Uterus (tissue), 4 donors: ENCODE measurements at places on chromosomes 1 and 21. TPM values are rescaled to one million over a fixed set of nuclear protein-coding genes. Genes with fewer than 3 reads are reported as not detected.

DNA sequence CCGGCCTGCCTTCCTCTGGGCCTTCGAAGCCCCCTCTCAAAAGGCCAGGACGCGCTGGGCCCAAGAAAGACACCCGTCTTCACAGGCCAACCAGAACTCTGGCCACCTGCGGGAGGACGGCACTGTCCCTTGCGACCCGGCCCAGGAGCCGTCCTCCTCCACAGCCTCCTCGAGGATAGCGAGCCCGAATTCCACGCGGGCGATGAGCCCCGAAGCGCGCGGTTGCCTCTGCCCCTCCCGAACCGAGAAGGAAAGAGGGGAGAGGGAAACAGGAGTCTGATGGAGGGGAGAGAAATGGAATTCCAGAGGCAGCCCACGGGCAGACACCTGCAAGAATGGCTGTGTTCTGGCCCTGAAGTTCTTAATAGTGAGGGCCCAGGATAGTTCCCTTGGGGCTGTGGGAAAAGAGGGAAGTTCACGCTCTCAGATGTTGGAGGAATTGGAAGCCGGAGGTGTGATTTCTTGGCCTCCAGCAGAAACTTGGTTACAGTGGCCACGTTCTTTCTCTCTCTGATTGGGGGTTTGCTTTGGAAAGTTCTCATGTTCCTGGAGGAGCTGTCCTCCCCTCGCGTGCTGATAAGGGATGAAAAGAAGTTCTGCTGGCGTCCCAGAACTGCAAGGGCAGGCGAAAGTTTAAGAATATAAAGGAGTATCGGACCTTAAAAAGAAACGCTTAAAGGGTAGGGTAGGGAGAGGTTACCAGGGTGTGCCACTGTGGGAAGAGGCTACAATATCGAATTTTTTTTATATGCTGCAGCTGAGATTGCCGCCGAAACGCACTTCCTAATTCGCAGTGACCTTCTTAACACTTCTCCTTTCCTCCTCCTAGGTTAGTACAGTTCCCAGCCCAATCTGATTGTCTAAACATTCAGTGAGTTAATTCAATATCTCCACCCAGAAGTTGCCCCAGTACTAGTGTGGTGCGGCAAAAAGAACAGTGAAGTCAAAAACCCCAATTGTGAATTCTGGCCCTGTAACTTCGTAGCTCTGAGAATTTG lies 5.8 kb upstream of the SLC44A5 start:
- DNase-seq: no peak

- no peak for DNase-seq
These were observed 52.9 kb upstream of the CITED4 start for GRCh38 chr1:40914927-40915569.

DNA sequence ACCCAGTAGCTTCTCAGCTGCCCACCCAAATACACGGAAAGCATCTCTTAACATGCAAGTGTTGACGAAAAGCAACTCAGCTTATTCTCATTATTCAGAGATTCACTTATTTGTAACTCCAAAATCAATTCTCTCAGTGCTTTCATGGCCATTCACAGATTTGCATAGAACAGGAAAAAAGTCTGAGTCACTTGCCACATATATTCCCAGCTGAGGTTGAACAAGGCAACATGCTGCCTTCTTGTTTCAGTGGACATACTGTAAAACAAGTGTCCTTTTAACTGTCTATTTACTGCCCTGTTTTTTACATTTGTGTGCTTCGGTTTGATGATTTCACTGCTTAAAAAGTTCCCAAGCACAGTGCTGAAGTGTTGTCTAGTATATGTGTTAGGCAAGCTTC lies 273.0 kb downstream of the LTN1 start:
- DNase-seq: no peak

GRCh38 chr21:41589620-41590175 lies 81.7 kb upstream of the TMPRSS2 start:
- no peak for DNase-seq

CD2 gene
- total RNA-seq: 1.0 TPM

- no peak for DNase-seq
These were observed 7.2 kb downstream of the LGALS8 start for GRCh38 chr1:236530959-236531358.

DNA sequence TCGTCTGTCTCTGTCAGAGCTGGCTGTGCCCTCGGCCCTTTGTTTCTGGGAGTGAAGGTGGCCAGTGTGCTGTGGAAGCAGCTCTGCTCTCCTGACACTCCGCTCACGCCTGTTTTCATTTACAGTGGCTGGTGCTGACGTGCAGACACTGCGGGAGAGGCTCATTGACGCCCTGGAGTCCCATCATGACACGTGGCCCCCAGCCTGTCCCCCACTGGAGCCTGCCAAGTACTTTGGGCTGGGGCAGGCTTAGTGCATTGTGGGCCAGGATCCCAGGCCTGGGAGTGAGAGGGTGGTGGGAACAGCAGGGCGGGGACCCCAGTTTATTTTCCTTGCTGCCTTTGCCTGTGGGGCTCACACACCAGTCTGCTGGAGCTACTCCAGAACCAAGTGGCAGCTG lies 21.1 kb downstream of the QSOX1 start:
- no peak for DNase-seq

DNA sequence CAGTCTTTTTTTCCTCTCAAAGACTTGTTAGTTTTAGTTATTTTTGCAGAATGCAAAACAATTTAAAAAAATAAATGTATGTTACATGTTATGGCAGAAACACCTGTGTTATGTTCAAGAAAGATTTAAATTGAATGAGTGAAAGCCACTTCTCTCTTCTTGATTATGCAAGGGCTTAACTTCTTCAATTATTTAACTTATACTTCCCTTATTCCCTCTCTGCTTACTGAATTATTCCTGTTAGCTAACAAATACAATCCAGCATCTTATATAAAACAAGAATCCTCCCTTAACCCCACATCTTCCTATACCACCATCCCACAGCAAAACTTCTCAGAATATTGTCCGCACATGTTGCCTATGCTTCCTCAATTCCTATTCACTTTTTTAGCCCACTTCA lies 10.7 kb upstream of the FCER1A start:
- no peak for DNase-seq

TMEM200B gene
- 44.1 TPM for total RNA-seq

DNA sequence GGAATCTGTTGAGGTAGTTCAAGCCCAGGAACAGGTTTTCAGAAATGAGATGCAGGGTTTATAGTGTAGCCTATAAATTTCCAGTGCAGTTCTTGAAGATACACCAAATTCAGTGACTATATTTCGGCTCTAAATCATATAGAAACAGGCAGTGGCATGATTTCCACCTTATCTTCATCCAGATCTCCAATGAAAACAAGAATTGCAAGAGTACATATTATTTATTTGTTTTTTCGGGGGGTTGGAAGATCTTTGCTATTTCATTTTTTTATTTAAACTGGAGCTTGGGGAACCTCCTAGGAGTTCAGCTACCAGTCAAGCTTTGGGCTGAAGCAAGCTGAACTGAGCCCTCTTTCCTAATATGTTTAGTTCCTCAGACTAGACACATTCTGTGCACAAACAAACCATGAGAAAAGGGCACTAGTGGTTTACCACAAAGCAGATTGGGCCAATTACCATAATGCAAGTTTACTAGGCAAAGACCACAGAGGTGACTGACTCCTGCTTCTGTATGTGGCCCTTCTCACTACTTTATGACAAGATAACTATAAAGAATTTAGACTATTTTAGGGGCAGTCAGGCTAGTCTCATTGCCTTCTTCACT lies 68.5 kb downstream of the RGS2 start:
- no peak for DNase-seq

GRCh38 chr1:14128096-14128495 lies 428.1 kb downstream of the PRDM2 start:
- DNase-seq: no peak

C1orf115 gene
- total RNA-seq: 15.0 TPM

DNA sequence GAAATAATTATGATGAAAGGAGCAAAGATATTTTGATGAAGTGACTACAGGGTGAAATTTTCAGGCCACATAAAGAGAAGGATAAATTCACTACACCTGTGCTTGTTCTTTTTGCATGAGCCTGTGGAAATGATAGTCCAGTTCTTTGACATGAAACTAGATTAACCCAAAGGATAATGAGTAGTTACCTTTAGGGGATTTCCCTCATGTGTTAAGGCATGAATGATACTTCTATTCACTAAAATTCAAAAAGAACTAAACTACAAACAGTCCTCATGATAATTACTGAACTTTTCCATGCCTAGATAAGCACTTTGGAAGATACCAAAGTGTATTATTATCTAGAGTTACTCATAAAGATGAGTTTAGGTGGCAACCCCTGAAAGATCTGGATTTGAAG lies 244.3 kb downstream of the PTPRC start:
- DNase-seq: no peak

C1orf185 gene
- not detected for total RNA-seq

TNFRSF8 gene
- total RNA-seq: 2.4 TPM

SLC44A5 gene
- 1.6 TPM for total RNA-seq

DNA sequence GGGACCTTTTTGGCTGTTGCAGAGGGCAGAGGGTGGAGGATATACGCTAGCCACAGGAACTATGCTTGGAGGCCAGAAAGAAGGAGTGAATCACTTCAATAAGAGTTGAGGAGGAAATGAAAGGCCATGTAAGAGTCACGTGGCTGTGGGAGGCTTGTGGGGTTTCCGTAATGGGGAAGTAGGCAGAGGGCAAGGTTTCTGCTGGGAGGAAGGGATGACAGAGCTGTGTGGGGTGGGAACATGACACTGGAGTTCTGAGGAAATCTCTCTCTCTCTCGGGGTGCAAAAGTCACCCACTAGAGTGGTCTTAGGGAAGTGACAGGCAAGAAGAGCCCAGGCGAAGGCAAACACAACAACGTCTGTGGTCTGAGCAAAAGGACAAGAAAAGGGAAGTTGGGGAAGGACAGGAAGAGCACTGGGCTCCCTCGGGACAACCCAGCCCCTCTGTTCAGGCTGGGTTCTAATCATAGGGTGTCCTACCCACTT lies 3.9 kb upstream of the CD1C start:
- no peak for DNase-seq

ENTREP3 gene
- 5.3 TPM for total RNA-seq

DNA sequence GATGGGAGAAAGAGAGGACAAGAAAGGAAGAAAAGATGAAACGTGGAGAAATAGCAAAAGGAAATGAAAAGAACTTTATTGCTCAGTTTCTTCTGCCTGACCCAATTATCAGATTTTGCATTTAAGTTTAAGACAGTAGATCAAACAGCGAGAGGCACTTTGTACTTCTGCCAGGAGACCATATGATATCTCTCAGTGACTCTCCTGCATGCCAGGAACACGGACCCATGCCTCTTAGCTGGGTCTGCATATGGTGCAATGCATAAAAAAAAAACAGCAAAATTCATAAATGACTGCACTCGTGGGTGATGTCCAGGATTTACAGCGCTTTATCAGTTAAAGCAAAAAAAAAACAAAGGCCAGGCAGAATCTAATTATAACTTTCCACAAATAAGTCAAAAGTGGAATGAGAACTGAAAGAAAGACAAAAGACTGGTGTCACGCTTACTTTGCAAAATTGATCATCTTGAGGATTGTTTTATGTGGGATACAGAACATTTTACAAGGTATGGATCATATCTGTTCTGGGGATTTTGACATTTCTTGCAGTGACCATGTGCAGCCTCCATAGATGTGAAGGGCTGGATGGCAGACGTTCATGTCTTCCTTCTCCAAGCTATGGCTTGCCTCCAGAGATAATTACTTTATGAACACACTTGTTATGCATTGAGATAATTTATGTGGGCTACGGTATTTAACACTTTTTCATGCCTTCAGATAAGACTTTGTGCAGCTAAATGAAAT lies 79.5 kb downstream of the RUNX1 start:
- DNase-seq: no peak

- no peak for DNase-seq
These were observed 4.0 kb upstream of the GJC2 start for GRCh38 chr1:228145463-228146416.

TCHHL1 gene
- total RNA-seq: not detected

DNA sequence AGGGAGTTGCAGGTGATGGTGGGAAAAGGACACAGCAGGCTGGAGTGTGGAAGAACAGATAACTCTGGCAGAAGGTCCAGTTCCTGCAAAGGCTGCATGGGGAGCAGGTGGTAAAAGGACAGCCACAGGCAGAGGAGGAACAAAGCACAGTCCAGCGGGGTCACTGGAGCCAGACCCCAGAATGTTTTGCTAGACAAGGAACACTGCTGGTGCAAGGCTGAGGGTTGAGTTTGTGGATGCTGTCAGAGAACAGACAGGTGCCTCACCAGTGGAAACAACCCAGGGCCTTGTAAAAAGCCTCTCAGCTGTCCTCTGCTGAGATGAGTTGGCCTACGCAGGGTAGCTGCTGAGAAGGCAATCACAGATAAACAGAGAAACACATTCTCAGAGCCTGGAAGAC lies 101.7 kb downstream of the SSBP3 start:
- no peak for DNase-seq

DNA sequence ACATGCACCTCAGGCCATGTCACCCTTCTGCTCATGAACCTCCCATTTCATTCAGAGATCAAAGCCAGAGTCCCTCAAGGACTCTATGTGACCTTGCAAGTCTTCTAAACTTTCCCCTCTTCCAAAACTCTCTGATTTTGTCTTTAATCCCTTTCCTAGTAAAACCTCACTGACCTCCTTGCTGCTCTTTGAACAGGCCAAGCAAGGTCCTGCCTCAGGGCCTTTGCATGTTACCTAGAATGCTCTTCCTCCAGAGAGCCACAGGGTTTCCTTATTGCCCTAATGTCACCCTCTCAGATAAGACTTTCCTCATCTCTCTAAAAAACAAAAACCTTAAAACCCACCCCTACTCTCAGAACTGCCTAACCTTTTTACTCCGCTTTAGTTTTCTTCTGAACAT lies 26.6 kb downstream of the IL23R start:
- DNase-seq: no peak
